Activated CD8-positive, alpha-beta memory T cell treated with anti-CD3 and anti-CD28 coated beads for 36 hours (primary cell): ENCODE measurements at places on chromosomes 12 and 14. TPM values are rescaled to one million over a fixed set of nuclear protein-coding genes. Genes with fewer than 3 reads are reported as not detected.

CCDC196 gene
- not detected for total RNA-seq

NPAS3 gene
- total RNA-seq: not detected

KRT72 gene
- total RNA-seq: not detected

ERP27 gene
- total RNA-seq: 0.76 TPM

KRT78 gene
- not detected for total RNA-seq

RNASE3 gene
- total RNA-seq: not detected

PMCH gene
- 1.8 TPM for total RNA-seq

ANO2 gene
- total RNA-seq: not detected

HOXC13 gene
- not detected for total RNA-seq

TCHP gene
- 27.0 TPM for total RNA-seq

LBHD2 gene
- total RNA-seq: not detected

RPL10L gene
- not detected for total RNA-seq

LRRIQ1 gene
- not detected for total RNA-seq

EIF4B gene
- total RNA-seq: 696 TPM

AMHR2 gene
- total RNA-seq: not detected

SYCP3 gene
- total RNA-seq: 0.17 TPM

HOXC9 gene
- not detected for total RNA-seq

PTHLH gene
- not detected for total RNA-seq

RNASE1 gene
- not detected for total RNA-seq

NEK9 gene
- 60.2 TPM for total RNA-seq

ESPL1 gene
- 59.6 TPM for total RNA-seq

MMP19 gene
- total RNA-seq: not detected

AVPR1A gene
- total RNA-seq: not detected

OTOGL gene
- total RNA-seq: not detected

TMPRSS12 gene
- total RNA-seq: not detected

PPP1R1A gene
- not detected for total RNA-seq

DAO gene
- total RNA-seq: not detected

PZP gene
- total RNA-seq: not detected

DIO3 gene
- not detected for total RNA-seq

HRK gene
- total RNA-seq: not detected

VRTN gene
- not detected for total RNA-seq

GUCY2C gene
- total RNA-seq: not detected

COL2A1 gene
- not detected for total RNA-seq
